GM10248 (cell line): ENCODE measurements at places on chromosomes 12 and 14.
A peak's percentile ranks its signal among the peaks of the same experiment; 100 is the strongest.

DNA sequence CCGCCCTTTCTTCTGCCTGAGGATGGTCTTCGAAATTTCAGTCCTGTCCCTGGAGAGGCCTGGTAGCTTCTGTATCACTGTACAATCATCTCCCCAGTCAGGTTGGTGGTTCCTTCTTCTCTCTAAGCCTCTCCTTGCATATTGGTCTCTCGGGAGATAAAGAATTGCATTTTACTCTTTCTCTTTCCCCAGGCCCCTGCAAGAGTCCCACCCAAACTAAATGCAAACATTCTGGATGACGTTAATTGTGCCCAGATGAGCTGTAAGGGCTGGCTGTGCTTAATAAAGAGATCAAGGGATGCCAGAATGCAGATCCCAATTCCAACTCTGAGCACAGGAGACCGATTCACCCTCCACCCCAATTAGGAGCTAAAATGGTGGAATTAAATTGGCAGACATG lies 835.4 kb upstream of the TMEM132C start:
- DNase-seq, result no peak

DNA sequence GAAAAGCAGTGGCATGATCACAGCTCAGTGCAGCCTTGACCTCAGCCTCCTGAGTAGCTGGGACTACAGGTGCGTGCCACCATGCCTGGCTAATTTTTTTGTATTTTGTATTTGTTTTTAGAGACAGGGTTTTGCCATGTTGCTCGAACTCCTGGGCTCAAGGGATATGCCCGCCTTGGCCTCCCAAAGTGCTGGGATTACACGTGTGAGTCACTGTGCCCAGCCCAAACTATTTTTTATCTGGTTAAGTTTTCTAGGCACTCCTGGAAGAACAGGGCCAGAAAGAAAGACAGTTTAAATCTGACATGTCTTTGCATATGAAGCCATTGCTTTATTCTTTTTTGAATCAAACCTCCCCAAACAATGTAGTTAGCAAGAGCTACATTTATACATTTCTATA lies 27.5 kb upstream of the PTGR2 start:
- no peak for DNase-seq

GRCh38 chr14:24595073-24595808 lies 14.2 kb downstream of the GZMH start:
- no peak for DNase-seq

DNA sequence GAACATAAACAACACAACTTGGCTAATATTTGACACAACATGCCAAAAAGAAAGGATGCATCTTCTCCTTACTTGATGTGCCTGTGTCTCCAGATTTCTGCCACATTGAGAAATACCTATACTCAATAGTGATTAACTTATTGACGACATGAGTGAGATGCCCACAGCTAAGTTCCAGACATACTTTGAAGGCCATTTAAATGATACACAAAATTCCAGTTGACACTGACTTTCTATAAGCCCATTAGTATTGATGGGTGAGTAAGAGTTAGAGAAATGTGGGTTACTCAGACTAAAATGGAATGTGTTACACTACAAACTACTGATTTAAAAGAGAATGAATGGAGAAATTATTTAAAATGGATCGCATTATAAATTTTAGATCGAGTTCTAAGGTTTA lies 838.2 kb upstream of the MGAT4C start:
- no peak for DNase-seq

DNA sequence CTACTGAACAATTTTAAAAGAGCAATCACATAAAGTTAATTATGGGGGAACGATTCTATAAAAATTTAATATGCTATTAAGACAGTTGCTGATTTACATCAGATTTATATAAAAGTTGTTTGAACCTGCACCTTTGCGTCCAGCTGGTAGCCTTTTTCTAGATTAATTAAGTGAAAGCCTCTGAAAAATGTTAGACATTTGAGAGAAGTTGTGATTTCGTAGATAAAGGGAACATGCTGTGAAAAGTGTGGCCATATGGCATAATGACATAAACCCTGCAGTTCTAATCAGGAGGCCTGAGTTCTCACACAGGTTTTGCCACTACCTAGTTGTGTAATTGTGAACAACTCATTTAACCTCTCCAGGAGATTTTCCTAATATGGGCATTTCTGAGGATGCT lies 187.2 kb downstream of the TMTC2 start:
- no peak for DNase-seq

- DNase-seq, result no peak
Measured at GRCh38 chr14:38253676-38254075, 2.2 kb downstream of the CLEC14A start.

GRCh38 chr12:115570069-115570777 lies 707.3 kb downstream of the MED13L start:
- no peak for DNase-seq

DNA sequence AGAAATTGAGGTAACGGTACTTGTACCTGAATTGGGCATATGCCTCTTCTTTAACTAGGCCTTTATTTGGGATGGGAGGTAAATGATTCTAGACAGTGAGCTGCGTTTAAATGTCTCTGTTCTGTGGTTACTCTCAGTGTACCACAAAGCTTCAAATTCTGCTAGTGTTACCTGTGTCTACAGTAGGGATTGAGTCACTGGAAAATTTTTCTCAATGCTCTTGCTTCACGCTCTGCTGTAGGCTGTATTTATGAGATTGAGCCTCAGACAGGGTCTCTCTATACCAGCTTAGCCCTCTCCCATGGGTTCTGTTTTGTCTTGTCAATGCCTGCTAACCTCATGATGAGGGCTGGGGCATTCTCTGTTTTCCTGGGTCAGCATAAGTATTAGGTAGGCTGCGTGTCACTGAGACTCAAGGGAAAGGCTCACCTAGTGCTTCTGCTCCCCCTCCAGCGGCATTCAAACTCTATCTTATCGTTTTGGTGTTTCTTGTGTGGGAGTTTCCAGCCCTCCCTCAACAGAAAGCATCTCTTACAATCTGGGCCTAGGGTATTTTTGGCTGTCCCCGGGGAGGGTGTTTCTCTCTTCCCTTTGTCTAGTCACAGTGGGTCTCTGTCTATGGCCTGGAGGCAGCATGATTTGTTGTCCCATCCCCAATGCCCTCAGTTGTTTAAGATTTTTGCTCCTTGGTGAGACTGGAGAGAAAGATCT lies 285.8 kb downstream of the ADGRD1 start:
- DNase-seq, result peak; percentile 53

GRCh38 chr12:91717804-91718203 lies 427.8 kb downstream of the BTG1 start:
- no peak for DNase-seq

- no peak for DNase-seq
Measured at GRCh38 chr14:37045340-37046061, 126.9 kb downstream of the SLC25A21 start.

DNA sequence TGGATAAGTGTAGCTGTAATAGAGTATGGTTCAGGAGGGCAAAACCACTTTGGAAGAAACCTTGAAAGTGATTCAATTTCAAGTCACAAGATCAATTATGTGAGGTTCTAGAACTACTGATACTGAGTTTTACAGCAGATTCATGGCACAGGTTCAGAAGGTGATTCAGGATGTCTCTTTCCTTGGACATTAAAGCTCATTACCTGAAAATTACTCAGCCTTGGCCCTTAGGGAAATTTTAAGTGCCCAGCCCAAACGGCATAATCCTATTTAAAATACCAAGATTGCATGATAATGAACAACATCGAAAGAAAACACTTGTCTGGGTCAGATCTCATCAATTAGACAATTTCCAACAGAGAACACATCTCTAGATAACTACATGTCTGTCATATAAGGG lies 70.2 kb upstream of the SLC38A2 start:
- no peak for DNase-seq

DNA sequence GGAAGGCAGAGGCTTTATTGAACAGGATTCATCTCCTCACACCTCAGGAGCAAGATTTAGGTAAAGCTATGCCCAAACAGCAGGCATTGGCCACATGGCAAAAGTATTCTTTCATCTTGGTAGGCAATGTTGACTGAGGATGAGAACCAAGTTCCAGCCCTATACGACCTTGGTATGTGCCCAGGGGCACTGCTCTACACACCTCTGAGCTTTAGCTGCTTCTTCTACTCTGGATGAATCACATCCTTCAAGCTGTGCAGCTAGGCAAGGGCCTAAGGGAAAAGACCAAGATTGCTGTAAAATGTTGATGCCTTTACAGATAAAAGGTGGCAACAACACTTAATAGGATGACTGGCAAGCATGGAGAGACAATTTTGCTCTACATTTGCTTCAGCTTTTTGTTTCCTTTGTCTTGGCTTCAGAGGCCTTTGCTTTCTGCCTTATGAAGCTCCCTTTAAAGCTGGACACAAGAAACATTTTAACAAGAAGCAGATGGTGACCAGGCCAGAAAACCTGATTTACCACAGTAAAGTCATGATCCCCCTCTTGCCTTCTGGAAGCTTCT lies 183.3 kb upstream of the KITLG start:
- DNase-seq, result no peak

- no peak for DNase-seq
Measured at GRCh38 chr12:97075934-97076630, 169.0 kb downstream of the NEDD1 start.

GRCh38 chr12:59425798-59426197 lies 170.0 kb upstream of the SLC16A7 start:
- DNase-seq, result no peak
